ENCODE measurements at places on chromosomes 3 and 15.

DNA sequence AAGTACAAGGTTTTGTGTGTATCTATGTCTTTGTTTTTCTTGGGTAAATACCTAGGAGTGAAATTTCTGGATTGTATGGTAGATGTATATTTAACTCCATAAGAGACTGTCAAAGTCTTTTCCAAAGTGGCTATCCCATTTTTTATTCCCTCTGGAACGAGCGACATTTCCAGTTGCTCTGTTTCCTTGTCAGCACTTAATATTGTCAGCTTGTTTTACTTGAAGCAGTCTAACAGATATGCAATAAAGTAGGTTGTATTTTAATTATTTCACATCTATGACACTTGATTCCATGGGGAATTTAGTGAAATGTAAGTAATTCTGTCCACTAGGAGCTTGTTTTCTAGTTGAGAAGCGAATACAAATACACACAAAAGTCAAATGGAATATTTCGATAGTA is 18.5 kb upstream of the BNIP2 start:
- no peak for DNase-seq

- DNase-seq, result peak; percentile 41
These were observed 462.1 kb downstream of the MFSD1 start for GRCh38 chr3:159263750-159264553.

- DNase-seq, result no peak
These were observed 6.5 kb downstream of the CHD2 start for GRCh38 chr15:92906563-92907081.

DNA sequence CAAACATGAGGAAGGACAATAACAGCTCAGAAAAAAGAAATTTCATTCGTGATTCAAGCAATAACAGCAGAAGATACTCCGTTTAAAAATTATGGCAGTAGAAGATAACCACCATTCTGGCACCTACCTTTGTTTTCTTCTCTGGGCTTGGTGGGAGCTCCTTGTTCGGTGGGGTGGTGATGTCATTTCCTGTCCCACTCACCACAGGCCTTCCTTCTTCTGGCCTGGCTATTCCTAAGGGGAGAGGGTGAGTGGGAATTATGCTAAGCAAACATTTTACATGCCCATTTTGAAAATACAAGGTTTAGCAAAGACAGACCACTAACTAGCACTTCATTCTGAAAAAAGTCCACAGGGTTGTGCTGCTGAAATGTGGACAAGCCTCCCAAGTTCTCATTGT is 74.4 kb downstream of the DHX30 start:
- no peak for DNase-seq

- DNase-seq, result no peak
These were observed 93.6 kb downstream of the GMNC start for GRCh38 chr3:190768891-190769290.

DNA sequence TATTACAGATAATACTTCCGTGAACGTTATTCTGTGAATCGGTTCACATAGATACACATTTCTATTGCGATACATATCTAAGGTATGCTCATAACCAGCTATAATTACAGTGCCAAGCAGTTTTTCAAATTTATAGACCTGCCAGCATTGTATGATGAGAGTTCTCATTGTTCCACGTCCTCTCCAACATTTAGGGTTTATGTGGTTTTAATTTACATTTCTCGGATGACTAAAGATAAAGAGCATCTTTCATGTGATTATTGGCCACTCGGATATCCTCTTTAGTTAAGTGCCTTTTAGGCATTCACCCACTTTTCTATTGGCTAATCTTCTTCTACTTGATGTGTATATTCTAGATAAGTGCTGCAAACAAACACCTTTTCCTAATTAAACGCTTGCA is 134.7 kb upstream of the CCDC54 start:
- DNase-seq, result no peak

GRCh38 chr15:37046876-37047614 is 53.3 kb downstream of the MEIS2 start:
- no peak for DNase-seq

DNA sequence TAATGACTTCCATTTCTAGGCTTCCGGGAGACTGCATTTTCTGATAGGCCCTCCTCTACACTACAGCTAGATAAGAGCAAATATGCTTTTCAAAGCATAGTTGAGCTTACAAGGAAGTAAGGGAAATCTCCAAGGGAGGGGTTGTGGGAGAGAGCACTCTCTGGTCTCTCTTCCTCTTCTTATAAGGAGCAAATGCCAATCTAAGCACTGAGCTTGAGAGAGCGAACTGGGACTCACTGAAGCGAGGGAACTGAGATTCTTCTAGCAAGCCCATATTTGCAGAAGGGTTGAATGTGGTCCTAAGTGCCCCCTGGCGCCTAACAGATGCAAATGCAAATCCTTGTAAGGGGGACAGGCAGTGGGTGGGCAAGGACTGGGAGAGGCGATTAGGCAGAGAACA is 164.8 kb downstream of the ERC2 start:
- peak; percentile 49 for DNase-seq

- peak; percentile 35 for DNase-seq
These were observed 88.7 kb upstream of the TNIK start for GRCh38 chr3:171548917-171549316.
